ENCODE measurements at places on chromosomes 12 and 14.

- DNase-seq: no peak
These were observed 431.2 kb upstream of the FBXO33 start for GRCh38 chr14:39863441-39863840.

DNA sequence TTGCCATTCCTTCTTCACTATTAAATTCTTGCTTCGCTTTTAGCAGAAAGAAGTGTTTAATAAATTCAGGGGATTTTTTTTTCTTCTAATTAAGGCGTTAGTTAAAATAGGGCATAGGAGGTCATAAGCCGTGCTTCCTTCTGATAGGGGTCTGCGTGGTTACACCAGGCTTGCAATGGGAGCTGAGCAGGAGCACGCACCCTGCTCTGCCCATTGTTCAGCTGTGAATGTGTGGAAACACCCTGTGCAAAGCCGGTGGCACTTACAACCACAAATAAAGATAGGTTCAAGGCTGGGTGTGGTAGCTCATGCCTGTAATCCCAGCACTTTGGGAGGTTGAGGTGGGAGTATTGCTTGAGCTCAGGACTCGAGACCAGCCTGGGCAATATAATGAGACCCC is 162.1 kb downstream of the PRKCH start:
- no peak for DNase-seq

DNA sequence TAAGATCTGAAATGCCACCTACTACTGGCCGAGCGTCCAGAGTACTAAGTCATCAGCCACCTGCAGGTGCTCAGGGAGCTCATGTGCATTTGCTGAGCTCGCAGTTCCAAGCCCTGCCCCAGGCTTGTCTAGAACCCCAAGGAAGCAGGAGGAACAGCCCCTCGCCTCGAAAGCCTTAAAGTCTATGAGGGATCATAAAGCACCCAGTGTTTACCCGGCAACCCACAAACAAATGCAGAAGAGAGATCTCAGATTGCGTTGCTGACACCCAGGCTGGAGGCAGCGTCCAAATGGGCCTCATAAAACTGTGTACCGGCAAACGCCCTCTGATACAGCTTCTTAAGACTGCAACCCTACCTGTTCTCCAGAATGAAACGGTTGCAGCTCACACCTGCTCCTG is 6.8 kb downstream of the KDM2B start:
- no peak for DNase-seq

- no peak for DNase-seq
These were observed 424.2 kb downstream of the ETNK1 start for GRCh38 chr12:23049180-23049579.

GRCh38 chr14:68018598-68018997 is 199.0 kb downstream of the RAD51B start:
- DNase-seq: no peak

- no peak for DNase-seq
These were observed 650 bp downstream of the LLPH start for GRCh38 chr12:66129934-66130266.

GRCh38 chr12:14454098-14454907 is 88.8 kb downstream of the ATF7IP start:
- peak; percentile 21 for DNase-seq

DNA sequence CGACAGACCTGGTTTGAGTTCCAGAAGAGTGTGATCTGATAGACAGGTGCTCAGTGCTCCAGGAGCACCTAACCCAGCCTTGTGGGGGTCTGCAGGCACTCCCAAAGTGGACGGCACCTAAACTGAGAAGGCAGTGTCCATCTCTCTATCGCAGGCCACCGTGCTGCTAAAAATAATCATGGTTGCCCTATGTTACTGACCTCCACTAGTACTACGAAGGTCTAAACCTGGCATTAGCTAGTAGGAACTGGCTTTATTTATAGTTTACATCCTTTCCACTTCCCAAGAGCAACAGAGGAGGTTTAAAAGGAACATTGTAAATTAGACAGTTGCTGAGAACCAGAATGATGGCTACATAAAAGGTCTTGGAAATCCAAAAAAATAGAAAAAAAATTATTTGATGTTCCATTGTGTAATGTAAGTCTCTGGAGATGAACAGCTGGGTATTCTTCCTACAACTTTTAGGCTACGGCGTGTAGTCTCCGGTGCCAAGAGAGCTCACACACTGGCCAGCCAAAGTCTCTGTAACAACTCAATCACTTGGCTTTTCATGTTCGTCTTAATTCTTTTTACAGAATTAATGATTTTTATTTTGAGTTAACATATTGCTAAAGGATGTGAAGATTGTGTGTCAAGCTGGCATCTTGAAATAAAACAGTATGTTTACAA is 27.3 kb downstream of the PPFIBP1 start:
- no peak for DNase-seq

GRCh38 chr14:74829251-74829650 is 46.7 kb downstream of the PROX2 start:
- DNase-seq: no peak

- DNase-seq: no peak
These were observed 9.7 kb downstream of the NAP1L1 start for GRCh38 chr12:76074701-76075336.

Measured in naive B cell (primary cell).